NCI-H774 (cell line): ENCODE measurements at places on chromosomes 4 and X.
A peak's percentile ranks its signal among the peaks of the same experiment; 100 is the strongest.

DNA sequence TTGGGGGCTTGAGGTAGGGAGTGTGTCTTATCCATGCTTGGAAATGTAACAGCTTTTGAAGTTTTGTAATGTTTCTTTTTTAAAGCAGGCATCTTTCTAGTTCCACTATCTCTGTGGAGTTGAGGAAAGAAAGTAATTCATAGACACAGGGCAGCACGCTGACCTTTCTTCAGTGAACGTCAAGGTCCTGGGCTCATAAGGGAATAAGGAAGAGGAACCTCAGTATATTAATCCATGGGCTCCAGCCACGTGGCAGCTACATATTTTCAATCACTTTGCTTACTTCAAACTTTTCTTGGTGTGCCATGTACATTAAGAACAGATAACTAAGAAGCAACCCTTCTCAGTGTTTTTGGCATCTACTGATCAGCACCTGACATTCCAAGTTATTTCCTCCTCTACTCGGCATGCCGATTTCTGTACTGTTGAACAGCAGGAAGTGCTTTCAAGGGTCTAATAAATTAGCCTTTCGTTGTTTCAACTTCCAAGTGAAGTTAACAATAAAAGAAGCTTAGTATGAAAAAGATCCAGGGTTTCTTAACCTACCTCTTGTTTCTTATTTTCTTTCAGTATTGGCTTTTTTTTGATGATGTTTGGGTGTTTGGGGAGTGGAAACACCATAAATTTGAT lies 88.2 kb downstream of the SORBS2 start:
- DNase-seq: no peak

- no peak for DNase-seq
Measured at GRCh38 chr4:86184216-86184900, 175.5 kb downstream of the MAPK10 start.

DNA sequence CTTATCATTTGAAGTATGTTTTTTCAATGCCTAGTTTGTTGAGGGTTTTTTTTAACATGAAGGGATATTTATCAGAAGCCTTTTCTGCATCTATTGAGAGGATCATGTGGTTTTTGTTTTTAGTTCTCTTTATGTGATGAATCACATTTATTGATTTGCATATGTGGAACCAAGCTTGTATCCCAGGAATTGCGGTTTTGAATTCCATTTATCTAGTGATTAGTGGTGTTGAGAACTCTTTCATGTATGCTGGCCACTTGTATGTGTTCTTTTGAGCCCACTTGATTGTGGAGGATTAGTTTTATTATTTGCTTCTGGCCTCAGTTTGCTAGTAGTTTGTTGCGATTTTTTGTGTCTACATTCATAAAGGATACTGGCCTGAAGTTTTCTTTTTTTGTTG lies 85.0 kb upstream of the CNKSR2 start:
- no peak for DNase-seq

DNA sequence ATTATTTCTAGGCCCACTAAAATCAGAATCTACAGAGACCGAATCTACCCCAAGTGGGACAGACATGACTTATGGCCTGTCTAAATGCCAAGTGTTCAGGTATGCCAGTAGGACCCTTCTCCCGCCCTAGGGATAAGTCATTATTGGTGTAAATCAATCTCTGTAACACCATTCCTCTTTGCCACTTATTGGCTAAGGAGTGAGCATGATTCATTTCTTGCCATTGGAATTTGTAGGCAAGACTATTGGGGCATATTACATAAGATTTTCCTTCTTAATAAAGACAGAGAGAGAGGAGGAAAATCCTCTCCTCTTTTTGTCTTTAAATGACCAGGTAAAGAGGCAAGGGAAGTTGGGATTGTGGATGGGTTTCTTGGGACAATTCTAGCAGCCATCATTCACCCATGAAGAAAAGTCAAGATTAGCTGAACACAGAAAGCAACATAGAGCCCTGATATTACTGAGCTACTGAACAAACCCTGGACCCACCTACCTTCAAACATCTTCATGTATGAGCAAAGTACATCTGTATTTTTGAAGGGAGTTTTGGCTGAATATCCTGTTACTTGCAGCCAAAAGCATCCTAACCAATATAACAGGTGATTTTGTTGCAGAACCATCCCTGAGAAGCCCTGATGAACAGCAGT lies 2.6 kb downstream of the SLC9B2 start:
- DNase-seq: no peak

GRCh38 chr4:4247696-4248028 lies 361 bp downstream of the TMEM128 start:
- DNase-seq: no peak

DNA sequence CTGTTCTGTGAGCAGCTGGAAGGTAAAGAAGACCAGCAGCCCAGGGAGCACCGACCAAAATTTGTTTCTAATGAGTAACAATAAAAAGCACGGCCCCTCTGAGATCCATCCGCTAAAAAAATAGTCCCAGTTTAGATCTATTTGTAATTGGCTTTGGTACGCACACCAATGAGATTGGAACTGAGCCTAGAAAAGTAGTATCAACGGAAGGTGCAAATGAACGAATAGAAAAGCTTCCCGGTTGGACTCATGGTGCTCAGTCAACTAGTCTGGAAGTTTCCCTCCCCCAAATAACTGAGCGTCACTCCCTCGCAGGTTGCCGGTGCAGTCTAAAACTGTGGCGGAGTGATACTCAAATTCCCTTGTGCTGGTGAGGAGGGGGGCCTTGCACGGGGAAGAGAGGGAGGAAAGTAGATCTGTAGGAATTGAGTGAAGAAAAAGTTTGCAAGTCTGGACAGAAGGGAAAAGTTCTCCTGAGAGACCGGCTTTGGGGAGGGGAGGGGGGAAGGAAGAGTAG lies at the start of gene COL4A5:
COL4A5 (plus strand) TSS at position 413 of the 517 bp plus-strand sequence. CDS start 288 bp downstream, outside the sequence.
- DNase-seq: peak; percentile 78

- DNase-seq: no peak
Measured at GRCh38 chr4:52098618-52099017, 47.5 kb downstream of the SPATA18 start.

- DNase-seq: no peak
Measured at GRCh38 chr4:152515678-152516077, 20.2 kb downstream of the FBXW7 start.

GRCh38 chr4:133465022-133465421 lies 315.9 kb downstream of the PCDH10 start:
- DNase-seq: no peak

GRCh38 chrX:1904663-1905218 lies 289.9 kb downstream of the ASMT start:
- no peak for DNase-seq

GRCh38 chr4:28151314-28151713 lies 1290.7 kb downstream of the STIM2 start:
- no peak for DNase-seq

- DNase-seq: no peak
Measured at GRCh38 chr4:42942216-42942615, 49.7 kb downstream of the GRXCR1 start.

DNA sequence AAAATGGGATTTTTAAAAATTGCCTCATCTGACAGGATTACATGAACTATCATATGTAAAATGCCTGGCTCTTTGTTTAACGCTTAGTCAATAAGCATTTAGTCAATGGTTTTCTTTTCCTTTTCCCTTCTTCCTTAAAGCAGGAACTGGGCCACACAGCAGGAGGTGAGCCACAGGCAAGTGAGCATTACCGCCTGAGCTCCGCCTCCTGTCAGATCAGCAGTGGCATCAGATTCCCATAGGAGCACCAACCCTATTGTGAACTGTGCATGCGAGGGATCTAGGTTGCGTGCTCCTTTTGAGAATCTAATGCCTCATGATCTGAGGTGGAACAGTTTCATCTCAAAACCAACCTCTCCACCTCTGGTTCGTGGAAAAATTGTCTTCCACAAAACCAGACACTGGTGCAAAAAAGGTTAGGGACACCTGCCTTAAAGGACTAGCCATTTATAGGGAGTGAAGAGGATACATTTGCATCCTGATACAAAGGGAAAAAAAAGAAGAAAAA lies 306.1 kb downstream of the FBXW7 start:
- no peak for DNase-seq

- no peak for DNase-seq
Measured at GRCh38 chrX:153521034-153521433, 3.6 kb downstream of the ATP2B3 start.

DNA sequence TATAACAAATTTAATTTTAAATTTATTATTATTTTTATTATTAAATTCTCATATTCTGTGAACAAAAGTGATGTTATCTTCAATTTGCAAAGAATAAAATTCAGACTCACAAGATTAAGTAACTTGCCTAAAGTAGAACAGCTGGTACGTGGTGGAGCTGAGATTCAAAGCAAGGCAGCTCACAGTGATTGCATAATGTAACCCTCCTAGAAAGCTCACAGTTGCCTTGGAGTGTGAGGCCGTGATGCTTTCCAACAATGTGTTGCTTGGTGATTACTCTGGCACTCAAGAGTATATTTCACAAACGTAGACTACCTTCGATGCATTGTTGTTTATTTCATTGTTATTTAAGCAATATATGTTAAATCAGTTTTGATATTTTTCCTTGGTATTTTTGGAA lies 1039.2 kb upstream of the PABPC4L start:
- DNase-seq: no peak

GRCh38 chr4:20428436-20429160 lies 176.9 kb downstream of the SLIT2 start:
- DNase-seq: no peak

DNA sequence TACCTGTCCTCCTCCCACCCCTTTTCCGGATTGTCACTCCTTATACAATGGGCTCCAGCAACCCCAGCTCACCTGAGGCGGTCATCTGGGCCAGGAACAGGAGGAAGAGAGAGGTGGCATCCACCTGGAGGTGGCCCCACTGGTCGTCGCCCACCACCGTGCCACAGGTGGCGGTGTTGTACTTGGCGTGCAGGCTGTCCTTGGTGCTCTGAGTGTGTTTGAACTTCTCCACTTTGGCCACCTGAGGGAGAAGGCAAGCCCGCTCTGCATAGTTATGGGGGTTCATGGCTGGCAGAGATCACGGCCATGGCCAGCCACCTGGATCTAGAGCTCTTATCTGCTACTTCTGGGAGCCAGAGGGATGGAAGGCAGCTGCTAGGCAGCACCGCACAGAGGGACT lies 32.9 kb downstream of the PHKA2 start:
- DNase-seq: no peak

DNA sequence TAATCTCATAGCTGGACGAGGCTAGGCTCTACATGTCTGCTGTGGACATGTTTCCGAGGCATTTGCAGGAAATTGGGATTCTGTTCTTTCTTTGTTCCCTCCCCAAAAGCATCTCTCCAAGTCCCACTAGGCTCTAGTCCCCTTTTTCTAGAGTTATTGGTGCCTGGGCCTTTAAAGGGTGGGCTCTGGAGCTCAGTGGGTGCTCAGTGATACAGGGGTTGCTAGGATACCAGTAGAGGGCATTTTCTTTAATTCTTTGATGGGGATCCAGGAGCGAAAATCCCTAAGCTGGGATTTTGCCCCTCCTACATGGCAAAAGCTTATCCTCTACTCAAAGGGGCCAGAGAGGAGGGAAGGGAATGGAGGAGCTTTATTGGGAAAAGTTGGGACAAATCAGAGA lies 34.2 kb downstream of the ARHGEF9 start:
- DNase-seq: no peak

GRCh38 chr4:8594097-8595038 lies 1.8 kb downstream of the CPZ start:
- DNase-seq: peak; percentile 12

DNA sequence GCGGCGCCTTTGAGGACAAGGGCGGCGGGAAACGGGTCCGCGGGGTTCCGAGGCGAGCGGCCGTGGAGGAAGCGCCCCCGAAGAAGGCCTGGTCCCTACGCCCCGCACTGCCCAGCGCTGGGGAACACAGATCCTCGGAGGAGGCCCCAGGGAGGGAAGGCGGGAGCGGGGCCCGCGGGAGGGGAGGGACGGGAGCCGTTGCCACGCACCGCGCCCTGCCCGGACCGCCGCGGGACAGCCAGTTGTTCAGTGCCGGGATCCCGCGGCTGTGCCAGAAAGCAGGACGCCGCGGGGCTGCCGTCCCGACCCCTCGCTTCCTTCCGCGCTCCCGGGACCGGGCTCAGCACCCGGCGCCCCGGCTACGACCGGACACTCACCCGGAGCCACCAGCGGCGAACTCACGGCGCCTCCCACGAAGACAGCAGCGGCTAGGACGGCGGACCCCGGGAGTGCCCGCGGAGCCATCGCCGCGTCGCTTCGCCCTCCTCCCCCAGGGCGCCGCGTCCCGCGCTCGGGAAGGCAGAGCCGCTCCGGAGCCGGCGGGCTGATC lies 278 bp downstream of the RELL1 start:
- DNase-seq: no peak

GRCh38 chrX:24839331-24839730 lies 145.6 kb downstream of the POLA1 start:
- DNase-seq: no peak

- DNase-seq: no peak
Measured at GRCh38 chrX:153600032-153600373, 1.1 kb upstream of the CCNQ start.

- DNase-seq: no peak
Measured at GRCh38 chr4:1291091-1291490, 1.4 kb downstream of the MAEA start.

GRCh38 chr4:11098461-11098860 lies 330.2 kb downstream of the HS3ST1 start:
- DNase-seq: no peak

DNA sequence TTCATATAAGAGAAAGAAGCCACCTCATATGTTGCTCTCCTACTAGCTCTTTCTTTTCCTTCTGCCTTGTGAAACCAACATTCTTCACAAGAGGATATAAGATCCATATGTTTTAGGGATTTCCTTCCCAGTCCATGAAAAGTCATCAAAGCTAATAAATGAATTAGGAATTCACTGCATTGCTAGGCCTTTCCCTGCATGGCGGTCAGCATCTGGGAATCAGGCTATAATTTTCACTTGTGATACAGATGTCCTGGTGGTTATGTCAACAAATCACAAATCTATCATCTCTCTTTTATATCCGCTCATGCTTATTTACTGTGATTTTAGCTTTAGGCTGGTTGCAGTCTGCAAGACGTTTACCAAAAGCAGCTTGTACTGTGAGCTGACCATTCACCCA lies 510.0 kb downstream of the NLGN4X start:
- DNase-seq: no peak

GRCh38 chrX:115559672-115560071 lies 1.3 kb upstream of the PLS3 start:
- DNase-seq: no peak

DNA sequence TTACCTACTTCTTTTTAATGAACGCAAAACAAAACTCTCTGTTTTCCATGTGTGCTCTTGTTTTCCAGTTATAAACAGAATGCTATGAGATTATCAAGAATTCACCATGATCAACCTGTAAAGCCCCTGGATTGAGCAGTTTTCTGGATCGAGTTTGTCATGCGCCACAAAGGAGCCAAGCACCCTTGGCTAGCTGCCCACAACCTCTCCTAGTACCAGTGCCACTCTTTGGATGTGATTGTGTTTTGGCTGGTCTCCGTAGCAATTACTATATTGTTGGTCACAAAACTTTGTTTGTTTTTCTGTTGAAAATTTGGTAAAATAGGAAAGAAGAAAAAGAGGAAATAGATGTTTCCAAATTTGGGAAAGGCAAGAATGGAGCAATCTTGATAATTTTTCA lies 51.1 kb downstream of the UGT2B7 start:
- DNase-seq: no peak

DNA sequence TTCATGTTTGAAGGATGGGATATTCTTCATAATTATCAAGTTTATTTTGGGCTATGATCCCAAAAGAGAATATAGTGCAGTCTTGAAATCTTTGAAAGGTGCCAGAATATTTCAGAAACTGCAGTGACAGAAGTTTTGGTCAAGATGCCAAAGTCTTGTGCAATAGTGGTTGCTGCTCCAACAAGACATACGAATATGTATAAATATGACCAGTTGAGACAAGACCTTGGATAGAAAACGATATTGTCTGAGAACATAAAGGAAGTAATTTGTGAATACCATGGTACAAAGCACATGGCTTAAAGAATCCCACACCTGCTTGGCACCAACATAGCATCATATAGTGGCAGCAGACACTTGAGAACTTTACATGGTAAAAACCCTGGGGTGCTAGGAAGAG lies 48.6 kb upstream of the AMELX start:
- DNase-seq: no peak
